Stimulated activated CD4-positive, alpha-beta T cell treated with anti-CD3 and anti-CD28 coated beads, Interleukin-4, amount 100 ng/mL, for 1 hour (primary cell): ENCODE measurements at places on chromosomes 3 and 15.

DNA sequence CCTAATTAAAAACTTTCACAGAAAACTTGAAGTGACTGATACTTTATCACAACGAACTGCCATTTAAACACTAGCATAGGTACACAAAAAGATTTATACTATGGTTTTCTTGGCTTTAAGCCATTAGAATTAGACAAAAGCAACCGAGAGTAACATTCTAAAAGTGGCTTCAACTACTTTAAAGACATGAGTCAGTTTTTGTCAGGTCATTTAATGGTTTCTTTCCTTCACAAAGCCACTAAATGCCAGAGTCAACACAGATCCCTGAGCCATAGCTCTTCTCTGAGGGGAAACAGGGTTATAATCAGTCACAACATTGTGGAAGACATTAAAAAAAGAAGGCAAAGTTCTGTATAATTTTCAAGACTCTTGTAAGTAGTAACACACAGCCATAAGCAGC is 54.6 kb downstream of the CAPN3 start:
- no peak for DNase-seq

DNA sequence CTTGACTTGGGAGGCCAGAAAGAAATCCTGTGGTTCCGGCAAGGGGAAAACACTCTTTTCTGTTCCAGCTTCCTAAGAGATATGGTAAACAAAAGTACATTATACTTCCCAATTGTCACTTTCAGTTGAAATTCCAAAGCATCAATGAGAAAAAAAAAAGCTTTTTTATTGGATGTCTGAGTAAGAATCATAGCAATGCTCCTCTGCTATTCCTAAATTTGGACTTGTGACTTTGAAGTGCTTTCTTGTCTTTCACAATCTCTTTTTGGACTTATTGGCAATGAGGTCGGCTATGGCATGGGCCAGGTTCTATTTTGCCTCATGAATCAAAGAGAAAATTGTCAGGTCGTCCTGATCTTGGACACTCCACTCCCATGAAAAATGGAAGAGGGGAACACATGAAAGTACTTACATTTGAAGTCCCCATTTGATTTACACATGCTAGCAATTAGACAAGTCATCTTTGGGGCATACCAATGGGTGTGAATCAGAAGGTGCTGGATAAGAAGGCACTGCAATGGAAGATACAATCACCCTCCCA is 170.5 kb downstream of the GREM1 start:
- DNase-seq = no peak

- DNase-seq = no peak
These were observed 280.6 kb downstream of the SATB1 start for GRCh38 chr3:18144571-18144970.

- no peak for DNase-seq
These were observed 56.0 kb downstream of the FRMD4B start for GRCh38 chr3:69329892-69330291.

DNA sequence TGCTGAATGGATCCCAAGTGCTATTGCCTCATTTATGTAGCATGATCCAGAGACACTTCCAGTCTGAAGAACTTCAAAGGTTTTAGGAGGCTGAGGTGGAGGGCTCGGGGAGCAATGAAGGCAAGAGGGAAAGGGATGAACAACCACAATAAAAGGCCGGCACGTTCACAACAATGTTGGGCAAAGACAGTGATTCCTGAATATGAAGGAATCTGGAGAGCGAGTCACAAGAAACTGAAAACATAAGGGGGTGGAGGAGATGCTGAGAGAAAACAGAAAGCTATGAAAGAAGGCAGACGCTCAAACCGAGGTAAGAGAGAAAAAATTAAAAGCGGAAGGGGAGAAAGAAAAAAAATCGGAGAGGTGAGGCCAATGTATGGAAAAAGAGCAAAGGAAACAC is 120.1 kb downstream of the GREM1 start:
- no peak for DNase-seq

- no peak for DNase-seq
These were observed 84.5 kb downstream of the MITF start for GRCh38 chr3:69823743-69824142.

GRCh38 chr3:16311960-16312451 is 47.0 kb downstream of the OXNAD1 start:
- DNase-seq = no peak

DNA sequence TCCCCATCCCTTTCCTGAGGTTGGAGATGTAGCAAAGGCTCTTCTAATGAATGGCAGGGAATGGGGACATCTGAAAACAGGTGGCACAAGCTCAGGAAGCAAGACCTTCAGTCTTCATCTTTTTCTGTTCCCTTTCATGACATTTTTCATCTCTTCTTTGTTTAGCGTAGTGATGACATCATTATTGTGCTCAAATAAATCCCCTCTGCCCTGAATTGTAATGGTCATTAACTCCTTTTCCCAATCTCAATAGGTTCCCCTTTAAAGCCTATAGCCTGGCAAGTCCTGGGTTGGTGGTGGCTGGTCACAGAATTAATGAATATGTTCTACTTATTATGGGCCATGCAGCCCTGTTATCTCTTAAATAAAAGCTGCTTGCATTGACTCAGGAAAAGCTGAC is 21.4 kb downstream of the TF start:
- no peak for DNase-seq

GRCh38 chr3:104768886-104769285 is 597.8 kb upstream of the ALCAM start:
- DNase-seq = no peak

DNA sequence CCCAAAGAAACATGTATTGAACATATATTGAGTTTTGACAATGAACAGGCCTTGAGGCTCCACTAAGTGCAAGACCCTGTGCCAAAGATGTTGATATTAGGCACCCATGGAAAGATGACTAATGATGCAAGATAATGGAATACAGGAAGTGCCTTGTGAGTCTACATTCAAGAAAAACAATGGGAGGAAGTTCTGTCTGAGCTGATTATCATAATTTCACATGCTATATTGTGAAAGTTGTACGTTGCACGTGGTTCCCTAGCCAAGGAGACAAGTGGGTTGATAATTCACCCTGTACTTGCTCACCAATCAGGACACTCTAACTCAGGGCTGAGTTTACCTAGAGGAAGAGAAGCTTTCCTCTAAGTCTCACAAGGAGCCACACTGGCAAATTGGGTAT is 186.9 kb upstream of the STAC start:
- no peak for DNase-seq

- DNase-seq = no peak
These were observed 15.1 kb upstream of the ZBTB47 start for GRCh38 chr3:42638339-42638842.

DNA sequence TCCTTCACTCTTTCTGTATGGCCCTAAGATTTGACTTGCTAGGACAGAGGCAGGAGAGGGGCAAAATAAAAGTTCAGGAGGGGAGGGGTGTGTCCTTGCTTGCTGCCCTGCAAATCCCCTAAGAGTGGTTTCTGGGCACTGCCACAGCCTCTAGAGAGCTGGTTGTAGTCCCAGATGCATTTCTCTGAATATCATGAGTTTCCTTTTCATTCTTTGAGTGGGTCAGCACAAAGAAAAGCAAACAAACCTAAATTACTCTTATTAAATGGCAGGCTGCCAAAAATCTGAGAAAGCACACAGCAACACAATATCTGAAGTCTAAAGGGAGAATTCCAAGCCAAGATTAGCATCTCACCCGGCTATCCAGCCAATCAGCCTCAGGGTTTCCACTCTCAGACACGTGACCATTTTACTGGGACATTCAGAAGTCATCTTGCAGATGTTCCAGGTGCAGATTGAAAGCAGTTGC is 919.3 kb downstream of the TUSC7 start:
- no peak for DNase-seq

GRCh38 chr3:153830552-153830951 is 290.6 kb upstream of the ARHGEF26 start:
- DNase-seq = no peak

DNA sequence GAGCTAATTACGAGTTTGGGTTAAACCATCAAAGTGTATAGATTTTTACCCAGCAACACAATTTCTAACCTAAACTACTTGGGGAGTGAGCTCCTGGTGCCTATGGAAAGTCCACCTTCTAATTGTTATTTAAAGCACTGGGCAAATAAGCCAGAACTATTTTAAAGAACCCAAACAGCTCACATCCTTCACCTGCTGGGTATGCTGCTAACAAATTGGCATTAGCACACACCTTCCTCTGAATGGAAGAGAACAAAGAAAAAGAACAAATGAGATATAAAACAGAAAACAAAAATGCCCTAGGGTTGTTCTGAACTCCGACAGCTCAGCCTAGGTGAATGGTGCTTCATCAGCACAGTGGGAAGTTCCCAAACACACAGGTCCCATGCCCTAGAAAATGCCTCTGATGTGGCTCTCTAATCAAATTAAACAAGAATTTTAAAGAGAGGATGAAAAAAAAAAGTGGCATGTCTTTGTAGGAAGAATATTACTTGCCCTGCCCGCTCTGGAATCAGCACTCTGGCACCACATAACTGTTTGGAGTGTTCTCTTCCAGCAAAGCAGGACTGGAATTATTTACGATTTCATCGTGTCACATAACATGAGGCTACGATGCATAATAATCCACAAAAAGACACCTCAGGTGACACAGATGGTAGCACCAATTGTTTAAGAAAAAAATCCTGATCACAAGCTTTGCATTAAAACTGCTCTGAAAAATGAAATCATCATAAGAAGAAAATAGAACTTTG is 334.4 kb downstream of the GBE1 start:
- DNase-seq = no peak
